ENCODE measurements at places on chromosomes 16 and 17.
A peak's percentile ranks its signal among the peaks of the same experiment; 100 is the strongest.

- DNase-seq, result no peak
Measured at GRCh38 chr17:42018339-42018738, 1.1 kb upstream of the DNAJC7 start.

- peak; percentile 35 for DNase-seq
Measured at GRCh38 chr17:17749921-17750320, 68.7 kb downstream of the RAI1 start.

GRCh38 chr17:2374549-2375285 is 26.1 kb downstream of the MNT start:
- no peak for DNase-seq

DNA sequence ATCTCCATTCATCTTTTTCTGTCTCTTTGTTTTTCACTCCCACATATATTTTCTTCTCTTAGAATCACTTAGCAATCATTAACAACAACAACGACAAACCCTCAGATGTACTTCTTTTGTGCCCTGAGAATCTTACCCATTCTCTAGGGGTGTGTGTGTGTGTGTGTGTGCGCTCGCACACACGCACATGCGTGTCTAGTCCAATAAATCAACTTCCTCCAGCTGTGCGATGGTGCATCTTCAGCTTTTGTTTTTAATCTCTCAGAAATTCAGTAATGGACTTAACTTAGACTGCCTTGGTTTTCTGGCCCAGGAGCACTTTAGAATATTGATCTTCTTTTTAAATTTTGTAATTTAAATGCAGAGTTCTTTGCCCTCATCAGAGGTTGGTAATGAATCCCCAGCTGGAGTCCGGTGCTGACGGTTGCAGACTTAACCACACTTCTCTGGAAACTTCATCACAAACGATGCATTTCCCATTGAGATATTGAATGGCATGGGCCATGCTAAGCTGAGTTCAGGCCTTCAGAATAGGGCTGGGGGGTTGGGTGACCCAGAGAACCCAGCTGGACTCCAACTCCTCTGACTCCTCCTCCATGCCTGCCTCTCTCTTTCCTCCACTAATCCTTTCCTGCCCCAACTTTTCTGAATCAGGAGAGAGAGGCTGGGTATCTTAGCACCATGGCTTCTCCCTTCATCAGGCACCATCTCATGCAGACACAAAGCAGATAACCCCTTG is 193.9 kb downstream of the ZNF18 start:
- no peak for DNase-seq

DNA sequence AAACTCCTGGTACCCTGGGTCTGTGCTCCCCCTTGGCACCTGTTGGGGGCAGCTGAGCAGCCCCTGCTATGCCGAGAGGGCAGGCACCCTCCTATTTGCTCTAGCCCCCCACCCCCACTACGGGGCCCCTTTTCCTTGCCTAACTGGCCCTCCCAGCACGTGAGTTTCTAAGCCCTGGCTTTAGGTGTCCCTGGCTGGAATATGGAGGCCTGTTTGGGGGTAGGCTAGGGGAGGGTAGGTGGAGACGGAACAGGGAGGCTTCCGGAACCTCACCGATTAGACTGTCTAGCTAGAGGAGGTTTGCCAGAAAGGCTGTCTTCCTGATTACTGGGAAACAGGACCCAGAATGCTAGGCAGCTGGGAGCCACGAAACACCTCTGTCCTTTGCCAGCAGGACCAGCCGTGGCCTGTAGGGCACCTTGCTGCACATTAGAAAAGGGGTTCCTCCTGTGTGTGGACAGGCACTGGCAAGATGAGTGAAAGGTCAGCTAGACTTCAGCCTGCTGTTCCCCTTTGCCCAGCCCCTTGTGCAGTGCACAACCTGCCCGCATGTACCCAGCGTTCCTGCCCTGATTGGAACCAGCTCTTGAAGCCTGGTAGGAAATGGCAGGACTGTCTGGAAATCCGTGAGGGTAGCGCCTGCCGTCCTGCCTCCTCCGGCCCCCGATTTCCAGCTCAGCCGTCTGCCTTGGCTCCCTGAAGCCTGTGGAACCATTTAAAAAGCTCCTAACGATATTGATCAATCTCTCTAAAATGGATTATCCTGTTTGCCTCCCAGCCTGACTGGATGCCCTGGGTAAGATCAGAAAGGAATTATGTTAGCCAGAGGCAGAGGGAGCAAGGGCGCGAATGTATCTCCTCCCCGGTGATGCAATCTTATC is 83.4 kb upstream of the GSE1 start:
- no peak for DNase-seq

GRCh38 chr16:12917246-12917645 is 15.8 kb downstream of the SHISA9 start:
- DNase-seq, result no peak

DNA sequence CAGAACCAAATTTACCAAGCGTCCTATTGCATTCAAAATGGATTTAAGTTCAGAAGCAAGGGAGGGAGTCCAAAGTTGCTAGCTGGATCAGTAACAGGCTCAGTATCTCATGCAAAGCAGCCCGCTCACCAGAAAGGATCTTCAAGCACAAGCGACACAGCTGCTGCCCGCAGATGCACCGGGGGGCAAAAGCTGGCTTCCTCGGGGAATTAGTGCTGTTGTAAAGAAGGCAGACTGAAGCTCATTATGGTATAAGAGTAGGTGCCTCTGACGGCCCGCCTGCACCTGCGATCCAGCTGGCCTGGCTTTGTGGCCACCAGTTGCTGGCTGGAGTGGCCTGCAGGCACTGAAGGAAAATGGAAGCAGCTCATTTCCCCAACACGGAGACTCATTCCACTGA is 128.4 kb upstream of the RCVRN start:
- DNase-seq, result no peak

DNA sequence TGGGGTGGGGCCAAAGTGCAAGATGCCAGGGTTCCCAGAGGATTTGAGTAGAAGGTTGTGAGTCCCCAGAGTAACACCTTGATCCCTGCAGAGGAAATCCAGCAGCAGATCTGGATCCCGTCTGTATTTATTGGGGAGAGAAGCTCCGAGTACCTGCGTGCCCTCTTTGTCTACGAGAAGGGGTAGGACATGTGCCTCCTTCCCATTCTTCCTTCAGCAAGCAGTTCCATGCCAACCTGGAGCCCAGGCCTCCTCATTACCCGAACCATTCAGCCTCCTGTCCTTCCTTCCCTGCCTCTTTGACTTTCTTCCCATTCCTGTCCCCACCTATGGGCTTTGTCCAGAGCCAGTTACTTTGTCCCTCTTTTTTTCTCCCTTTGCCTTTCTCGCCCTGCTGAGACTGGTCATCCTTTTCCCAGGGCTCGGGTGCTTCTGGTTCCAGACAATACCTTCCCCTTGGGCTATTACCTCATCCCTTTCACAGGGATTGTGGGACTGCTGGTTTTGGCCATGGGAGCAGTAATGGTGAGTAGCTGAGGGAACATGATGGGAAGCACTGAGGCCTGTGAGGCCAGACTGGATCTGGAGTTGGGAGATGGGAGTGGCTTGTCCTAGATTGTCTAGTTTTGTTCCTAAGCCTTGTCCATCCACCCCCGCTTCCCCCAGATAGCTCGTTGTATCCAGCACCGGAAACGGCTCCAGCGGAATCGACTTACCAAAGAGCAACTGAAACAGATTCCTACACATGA is 2.9 kb downstream of the RNF167 start:
- no peak for DNase-seq

GRCh38 chr16:58492066-58492465 is 7.9 kb upstream of the NDRG4 start:
- DNase-seq, result no peak

- no peak for DNase-seq
Measured at GRCh38 chr17:73566905-73567782, 77.1 kb downstream of the SDK2 start.

DNA sequence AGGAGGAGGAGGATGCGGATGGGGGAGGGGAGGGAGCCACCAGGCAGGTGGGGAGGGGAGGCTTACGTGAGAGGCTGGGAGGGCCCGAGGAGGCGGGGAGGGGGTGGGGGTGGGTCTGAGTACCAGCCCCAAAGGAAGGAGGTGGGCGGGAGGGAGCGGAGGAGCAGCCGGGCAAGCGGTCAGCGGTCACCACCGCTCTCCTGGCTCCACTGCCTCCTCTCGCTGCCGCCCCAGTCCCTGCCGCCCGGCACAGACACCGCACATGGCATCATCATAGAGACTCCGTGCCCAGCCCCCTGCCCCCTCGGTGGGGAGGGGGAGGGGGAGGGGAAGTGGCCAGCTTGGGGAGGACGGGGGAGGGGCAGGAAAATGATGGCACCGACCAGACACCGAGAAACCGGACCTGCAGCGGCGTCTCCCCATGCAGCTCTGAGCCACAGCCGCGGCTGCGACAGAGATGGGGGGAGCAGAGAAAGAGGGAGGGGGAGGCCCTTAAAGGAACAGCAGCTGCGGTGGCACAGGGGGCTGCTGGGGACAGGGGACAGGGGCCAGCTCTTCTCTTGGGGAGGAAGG is at the start of gene TLCD3B:
TLCD3B (minus strand) TSS at position 431 of the 573 bp plus-strand sequence. CDS start 744 bp downstream, outside the sequence.
- no peak for DNase-seq

DNA sequence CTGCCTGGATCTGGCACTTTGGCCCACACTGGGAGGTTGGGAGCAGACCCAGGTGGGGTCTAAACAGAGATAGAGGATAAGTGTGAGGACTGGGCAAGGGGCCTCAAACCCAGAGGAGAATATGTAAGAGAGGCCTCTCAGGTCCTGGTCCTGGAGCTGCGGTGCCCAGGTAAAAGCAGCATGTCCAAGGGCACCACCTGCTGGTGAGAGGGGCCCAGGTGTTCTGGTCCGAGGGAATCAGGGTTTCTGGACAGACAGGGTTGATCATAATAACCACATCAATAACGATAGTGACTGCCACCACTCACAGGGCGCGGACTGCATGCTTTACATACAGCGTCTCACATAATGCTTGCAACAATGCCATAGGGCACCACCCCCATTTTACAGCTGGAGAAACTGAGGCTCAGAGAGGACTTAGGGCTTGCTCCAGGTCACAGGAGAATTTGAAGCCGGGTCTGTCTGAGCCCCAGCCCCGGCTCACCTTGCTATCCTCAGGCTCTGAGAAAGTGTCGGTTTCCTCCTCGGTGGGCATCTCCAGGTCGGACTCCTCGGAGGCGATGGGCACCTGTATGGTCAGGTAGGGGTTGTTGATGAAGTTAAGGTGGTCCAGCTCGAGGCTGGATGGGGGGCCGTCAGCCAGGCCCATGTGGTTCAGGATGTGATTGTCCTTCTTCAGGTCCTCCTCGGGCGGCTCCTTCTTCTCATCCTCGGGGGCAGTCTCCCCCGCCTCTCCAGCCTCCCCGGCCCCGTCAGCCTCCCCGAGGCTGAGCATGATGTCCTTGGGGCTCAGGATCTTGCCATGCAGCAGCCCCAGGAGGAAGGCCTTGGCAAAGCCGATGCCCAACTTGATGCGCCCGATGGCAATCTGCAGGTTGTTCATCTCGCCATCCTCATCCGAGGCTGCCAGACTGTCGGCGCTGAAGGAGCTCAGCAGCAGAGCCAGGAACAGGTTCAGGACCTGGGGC is 19.1 kb upstream of the CD79B start:
- DNase-seq, result peak; percentile 18

DNA sequence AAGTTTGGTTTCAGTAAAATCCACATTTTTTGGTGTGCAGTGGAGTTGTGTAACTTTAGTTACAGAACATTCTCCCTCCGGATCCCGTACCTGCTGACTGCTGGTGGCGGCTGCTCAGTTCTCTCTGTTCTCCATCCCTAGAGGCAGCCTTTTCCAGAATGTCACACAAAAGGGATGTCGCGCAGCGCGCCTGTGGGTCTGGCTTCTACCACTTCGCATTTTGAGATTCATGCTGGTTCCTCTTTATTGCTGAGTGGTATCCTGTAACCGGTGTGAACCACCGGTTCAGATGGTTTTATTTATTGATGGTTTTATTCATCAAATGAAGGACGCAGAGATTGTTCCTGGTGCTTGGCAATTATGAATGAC is 981 bp upstream of the CEP131 start:
- no peak for DNase-seq

DNA sequence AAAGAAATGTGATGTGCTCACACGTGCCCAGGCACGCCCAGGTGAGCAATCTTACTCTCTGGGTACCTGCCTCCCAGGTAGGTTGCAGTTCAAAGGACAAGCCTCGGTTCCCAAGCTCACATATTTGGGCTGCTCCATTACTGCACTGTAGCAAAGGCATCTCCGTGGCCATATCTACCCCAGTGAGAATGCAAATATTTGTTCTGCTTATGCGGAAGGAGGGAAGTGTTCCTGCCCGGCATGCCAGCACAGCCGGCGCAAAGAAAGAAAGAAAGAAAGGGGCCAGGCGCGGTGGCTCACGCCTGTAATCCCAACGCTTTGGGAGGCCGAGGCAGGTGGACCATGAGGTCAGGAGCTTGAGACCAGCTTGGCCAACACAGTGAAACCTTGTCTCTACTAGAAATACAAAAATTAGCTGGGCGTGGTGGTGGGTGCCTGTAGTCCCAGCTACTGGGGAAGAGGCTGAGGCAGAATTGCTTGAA is 30.7 kb downstream of the SLC43A2 start:
- DNase-seq, result no peak

GRCh38 chr16:68131813-68132706 is 46.9 kb downstream of the NFATC3 start:
- DNase-seq, result no peak

All from ACHN (cell line).